Keratinocyte (primary cell): ENCODE measurements at places on chromosomes 2 and 18. TPM values are rescaled to one million over a fixed set of nuclear protein-coding genes. Genes with fewer than 3 reads are reported as not detected.
A peak's percentile ranks its signal among the peaks of the same experiment; 100 is the strongest.

DNA sequence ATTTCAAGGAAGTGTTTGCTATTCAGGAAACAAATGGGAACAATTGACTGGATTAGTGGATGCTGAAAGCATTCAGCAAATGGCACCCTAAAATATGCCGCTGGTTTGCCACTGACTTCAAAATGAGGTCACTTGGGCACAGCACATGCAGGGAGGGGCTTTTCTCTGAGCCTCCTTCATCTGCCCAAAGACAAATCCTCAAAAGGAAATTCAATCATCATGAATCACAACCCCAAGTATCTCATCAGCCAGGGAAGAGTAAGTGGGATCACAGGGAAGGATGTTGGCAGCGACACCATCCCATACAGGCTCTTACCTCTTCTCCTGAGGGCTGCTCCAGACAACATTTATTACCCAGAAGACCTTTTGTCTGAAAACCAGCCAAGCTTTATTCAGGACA, 14.4 kb upstream of the SP140L start:
- no peak overlapping the region for H3K4me3 ChIP-seq
- peaks cover 4% of the 10 kb centered on the region for H3K4me1 ChIP-seq
- H3K27ac ChIP-seq = no peak overlapping the region

RSAD2 gene
- polyA plus RNA-seq = 1.7 to 2.2 TPM (median 2.0 TPM) in 3 replicates

ELOA2 gene
- not detected in 3 replicates for polyA plus RNA-seq

ARHGAP25 gene
- polyA plus RNA-seq = 15.9 to 28.6 TPM (median 25.3 TPM) in 3 replicates

GATA6 gene
- polyA plus RNA-seq = 0.28 to 0.37 TPM (median 0.33 TPM) in 3 replicates

DNA sequence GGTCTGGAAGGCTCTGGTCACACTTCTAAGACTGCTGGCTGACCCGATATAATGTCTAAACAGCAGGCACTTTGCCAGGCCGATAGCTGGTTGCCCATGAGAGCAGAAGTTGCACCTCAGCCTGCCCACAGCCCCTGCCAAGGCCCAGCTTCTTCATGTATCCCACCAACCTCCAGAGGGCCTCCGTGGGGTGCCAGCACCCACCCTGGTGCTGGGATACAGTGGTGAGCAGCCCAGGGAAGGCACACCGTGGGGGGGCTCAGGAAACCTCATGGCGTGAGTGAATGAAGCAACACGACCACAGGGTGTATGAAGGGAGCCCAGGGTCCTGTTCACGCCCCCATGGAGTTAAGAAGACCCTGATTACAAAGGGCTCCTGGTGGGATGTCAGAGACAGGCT, 16.2 kb upstream of the GLI2 start:
- no peak for DNase-seq
- no peaks in the 10 kb centered on the region for H3K36me3 ChIP-seq
- peaks cover 6% of the 10 kb centered on the region for H3K27me3 ChIP-seq
- peaks cover 5% of the 10 kb centered on the region for H3K4me1 ChIP-seq
- no peak overlapping the region for H3K27ac ChIP-seq

- no peak for DNase-seq
- H3K4me1 ChIP-seq = no peaks in the 10 kb centered on the region
- H3K4me3 ChIP-seq = no peak overlapping the region
- peaks cover 2% of the 10 kb centered on the region for H3K27me3 ChIP-seq
- H3K36me3 ChIP-seq = no peaks in the 10 kb centered on the region
Measured at GRCh38 chr2:223161873-223162458, 110.0 kb downstream of the KCNE4 start.

RAD51AP2 gene
- polyA plus RNA-seq = 0.01 to 0.12 TPM (median 0.12 TPM) in 3 replicates

DNA sequence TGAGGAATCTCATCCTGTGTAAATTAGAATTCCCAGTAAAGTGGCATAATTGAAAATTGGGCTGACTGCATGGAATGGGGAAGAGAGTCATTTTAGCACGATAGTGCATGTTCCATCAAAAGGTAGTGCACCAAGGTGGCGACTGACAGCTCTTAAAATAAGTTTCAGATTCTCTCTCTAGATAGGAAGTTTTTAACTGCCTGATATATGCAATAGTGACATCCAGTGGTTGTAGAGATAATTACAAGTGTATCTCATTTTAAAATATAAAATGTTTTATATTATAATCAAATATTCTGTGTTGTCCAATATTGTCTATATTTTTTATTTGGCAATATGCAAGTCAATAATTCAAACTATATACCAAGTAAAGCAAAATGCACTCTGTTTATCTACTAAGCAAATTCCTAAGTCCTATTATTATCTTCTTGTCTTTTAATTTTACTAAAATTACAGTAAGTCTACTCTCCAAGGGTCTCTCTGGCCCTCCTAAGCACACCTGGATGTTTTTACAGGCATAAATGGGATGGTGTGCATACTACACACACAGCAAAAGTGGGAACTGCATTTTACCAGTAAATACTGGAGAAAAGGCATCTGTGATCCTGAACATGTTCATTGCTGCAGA, 397.7 kb upstream of the HNRNPA3 start:
- no peaks in the 10 kb centered on the region for H3K4me1 ChIP-seq
- no peak for DNase-seq
- H3K27me3 ChIP-seq = no peaks in the 10 kb centered on the region
- no peak overlapping the region for H3K27ac ChIP-seq
- no peak overlapping the region for H3K4me3 ChIP-seq

DNA sequence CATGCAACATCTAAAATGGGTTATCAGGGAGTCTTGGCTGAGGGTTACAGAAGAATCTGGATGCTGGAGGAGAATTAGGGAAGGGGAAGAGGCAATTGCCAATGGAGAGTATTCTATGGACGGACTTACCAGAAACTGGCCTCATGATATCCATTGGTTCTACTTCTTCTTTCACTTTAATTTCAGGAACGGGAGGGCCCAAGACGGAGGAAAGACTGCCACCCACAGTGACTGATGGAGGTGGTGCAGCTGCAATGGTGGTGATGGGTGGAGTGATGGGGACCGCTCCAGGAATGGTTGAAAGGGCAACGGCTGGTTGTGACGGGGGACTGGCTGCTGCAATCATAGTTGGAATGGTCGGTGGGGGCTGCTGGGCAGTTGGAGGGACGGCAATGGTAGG, 69.1 kb upstream of the AMMECR1L start:
- H3K4me1 ChIP-seq = no peaks in the 10 kb centered on the region
- H3K27me3 ChIP-seq = no peaks in the 10 kb centered on the region
- H3K4me3 ChIP-seq = no peak overlapping the region
- H3K27ac ChIP-seq = no peak overlapping the region
- peaks cover 9% of the 10 kb centered on the region for H3K36me3 ChIP-seq
- DNase-seq = no peak

DNA sequence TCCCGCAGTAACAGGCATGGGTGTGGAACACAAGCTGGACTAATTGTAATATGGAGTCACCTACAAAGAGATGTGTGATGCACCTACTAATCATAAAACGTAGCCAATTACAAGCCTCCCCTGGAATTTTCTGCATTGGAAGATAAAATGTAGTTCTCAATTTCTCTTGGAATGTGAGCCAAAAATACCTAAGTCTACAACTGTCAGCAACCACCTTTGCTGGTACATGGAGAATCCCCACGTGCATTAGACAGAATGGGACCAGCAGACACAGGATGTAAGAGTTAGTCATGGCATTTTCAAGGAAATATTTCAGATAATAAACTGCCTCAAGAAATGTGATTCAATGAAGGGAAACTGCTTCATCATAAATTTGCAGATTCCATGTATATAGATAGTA, 85.6 kb upstream of the DCC start:
- no peaks in the 10 kb centered on the region for H3K36me3 ChIP-seq
- H3K27me3 ChIP-seq = no peaks in the 10 kb centered on the region
- H3K27ac ChIP-seq = no peak overlapping the region

DNA sequence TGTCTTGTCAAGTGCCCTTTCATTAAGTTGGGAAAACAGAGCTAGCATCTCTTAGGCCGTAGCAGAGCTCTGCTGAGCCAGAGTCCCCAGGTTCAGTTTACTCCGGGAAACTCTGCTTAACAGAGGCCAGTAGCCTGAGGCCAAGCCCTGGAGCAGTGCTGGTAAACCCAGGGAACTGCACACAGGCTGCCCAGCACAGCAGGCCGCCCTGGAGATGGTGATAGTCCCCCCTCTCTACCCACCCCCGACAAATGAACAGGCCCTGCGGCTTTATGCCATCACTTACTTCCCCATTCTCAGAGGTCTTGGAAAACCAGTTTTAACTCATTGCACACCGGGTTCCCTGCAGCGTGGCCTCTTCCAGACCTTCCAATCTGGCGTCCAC, 3.5 kb downstream of the CNNM4 start:
- no peak for DNase-seq
- H3K27me3 ChIP-seq = no peaks in the 10 kb centered on the region
- peaks cover 51% of the 10 kb centered on the region for H3K4me1 ChIP-seq
- H3K4me3 ChIP-seq = peak overlapping the region; percentile 48

GRCh38 chr2:168896783-168897182, 4.3 kb upstream of the G6PC2 start:
- no peaks in the 10 kb centered on the region for H3K4me1 ChIP-seq
- DNase-seq = no peak
- no peak overlapping the region for H3K4me3 ChIP-seq

MPP4 gene
- 0.27 to 0.63 TPM (median 0.42 TPM) in 3 replicates for polyA plus RNA-seq

DNA sequence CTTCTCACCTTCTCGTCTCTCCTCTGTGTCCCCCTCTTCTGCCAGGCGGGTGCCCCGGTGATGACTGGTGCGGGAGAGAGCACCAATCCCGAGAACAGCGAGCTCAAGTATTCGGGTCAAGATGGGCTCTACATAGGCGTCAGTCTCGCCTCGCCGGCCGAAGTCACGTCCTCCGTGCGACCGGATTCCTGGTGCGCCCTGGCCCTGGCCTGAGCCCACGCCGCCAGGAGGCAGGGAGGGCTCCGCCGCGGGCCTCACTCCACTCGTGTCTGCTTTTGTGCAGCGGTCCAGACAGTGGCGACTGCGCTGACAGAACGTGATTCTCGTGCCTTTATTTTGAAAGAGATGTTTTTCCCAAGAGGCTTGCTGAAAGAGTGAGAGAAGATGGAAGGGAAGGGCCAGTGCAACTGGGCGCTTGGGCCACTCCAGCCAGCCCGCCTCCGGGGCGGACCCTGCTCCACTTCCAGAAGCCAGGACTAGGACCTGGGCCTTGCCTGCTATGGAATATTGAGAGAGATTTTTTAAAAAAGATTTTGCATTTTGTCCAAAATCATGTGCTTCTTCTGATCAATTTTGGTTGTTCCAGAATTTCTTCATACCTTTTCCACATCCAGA, 31.3 kb downstream of the GATA6 start:
- H3K4me1 ChIP-seq = no peaks in the 10 kb centered on the region
- peaks cover 9% of the 10 kb centered on the region for H3K27me3 ChIP-seq
- DNase-seq = no peak
- H3K27ac ChIP-seq = no peak overlapping the region
- no peaks in the 10 kb centered on the region for H3K36me3 ChIP-seq
- no peak overlapping the region for H3K4me3 ChIP-seq

TMEM37 gene
- polyA plus RNA-seq = 0.10 to 0.18 TPM (median 0.13 TPM) in 3 replicates

DNA sequence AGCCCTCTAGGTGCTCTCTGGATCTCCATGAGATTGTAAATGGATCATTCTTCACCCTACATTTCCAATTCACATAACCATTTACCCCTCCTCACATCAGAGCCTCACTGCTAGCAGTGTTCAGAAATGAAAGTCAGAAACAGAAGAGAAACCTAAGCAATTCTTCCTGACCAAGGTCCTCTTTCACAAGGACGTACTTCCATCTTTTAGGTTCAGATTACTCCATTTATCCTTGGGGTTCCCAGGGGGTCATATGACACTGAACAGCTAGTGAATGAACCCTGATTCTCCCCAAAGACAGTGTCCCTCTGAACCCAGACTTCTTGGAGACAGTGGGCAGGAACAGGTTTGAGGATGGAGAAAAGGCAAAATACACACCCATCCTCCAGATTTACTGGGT, 12.9 kb upstream of the MARCO start:
- no peak overlapping the region for H3K4me3 ChIP-seq
- peaks cover 9% of the 10 kb centered on the region for H3K27me3 ChIP-seq
- no peak for DNase-seq
- H3K27ac ChIP-seq = no peak overlapping the region

- no peak for DNase-seq
- H3K4me1 ChIP-seq = no peaks in the 10 kb centered on the region
- H3K4me3 ChIP-seq = no peak overlapping the region
- no peaks in the 10 kb centered on the region for H3K36me3 ChIP-seq
Measured at GRCh38 chr2:17083902-17084301, 418.3 kb upstream of the CYRIA start.

DNA sequence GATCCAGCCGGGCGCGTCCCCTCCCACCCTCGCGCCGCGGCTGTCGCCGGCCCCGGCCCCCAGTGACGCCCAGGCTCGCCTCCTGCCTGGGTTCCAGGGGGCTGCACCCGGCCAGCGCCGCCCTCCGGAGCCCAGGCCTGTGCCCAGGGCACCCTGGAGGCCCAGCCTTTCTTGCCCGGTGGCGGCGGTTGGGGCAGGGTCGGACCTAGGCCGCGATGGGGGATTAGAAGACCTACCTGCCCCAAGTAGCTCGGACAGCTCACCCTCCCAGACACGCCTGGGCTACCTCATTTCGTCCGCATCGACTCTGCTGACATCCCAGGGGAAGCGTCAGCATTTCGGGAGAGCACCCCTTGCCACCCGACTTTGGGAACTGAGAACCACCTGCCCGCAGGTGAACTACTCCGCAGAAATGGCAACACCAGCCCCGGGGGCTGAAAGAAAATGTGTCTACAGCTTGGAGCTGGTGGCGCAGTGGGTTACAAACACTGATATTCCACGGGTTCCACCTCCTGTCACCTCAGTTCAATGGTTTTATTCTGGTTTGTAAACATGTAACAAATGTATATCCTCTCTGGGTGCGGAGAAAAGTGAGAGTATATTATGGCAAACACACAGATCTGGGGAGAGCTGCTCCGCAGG, 834 bp upstream of the ARL4C start:
- no peak for DNase-seq
- peak overlapping the region; percentile 43 for H3K4me3 ChIP-seq
- H3K4me1 ChIP-seq = peaks cover 13% of the 10 kb centered on the region
- H3K27ac ChIP-seq = peak overlapping the region; percentile 41
- H3K27me3 ChIP-seq = no peaks in the 10 kb centered on the region

DNA sequence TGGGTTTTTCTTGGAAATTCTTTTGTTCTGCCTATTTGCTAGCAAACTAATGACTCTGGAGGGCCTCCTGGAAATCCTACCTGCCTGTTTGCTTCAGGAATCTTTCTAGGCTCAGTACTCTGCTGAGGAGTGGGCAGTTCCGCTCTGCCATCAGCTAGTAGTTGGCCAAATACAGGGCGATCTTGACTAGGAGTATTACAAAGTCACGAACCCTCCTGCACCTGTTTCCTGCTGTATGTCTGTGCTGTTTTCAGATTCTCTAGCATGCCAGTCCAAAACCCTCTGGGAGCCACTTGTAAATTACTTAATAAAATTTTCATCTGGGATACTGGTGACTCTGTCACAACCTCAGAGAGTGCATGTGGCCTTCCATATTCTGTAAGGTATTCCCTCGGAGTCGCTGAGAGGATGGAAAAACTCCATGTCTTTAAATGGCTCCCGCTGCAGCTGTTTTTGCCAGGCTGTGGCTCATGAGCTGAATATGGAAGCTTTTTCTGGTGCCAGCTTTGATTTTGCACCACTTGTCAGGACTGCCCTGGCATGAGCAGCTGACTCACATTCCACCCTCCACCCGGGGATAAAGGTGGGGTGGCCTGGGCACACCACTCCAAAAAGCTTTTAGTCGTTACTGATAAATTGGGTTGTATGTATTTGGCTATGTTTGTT, 123.0 kb downstream of the RTN4 start:
- H3K4me1 ChIP-seq = peaks cover 11% of the 10 kb centered on the region
- no peaks in the 10 kb centered on the region for H3K27me3 ChIP-seq
- no peaks in the 10 kb centered on the region for H3K36me3 ChIP-seq

RNU2-63P gene
- 2.4 TPM in 1 of 3 replicates, not detected in the others for polyA plus RNA-seq
